ENCODE measurements at places on chromosomes 4 and X.

GRCh38 chr4:139958739-139959098 is 195.3 kb downstream of the MAML3 start:
- no peak for DNase-seq

GRCh38 chr4:23631255-23631950 is 258.4 kb downstream of the PPARGC1A start:
- no peak for DNase-seq

- no peak for DNase-seq
Measured at GRCh38 chr4:184329235-184329634, 111.6 kb upstream of the ENPP6 start.

DNA sequence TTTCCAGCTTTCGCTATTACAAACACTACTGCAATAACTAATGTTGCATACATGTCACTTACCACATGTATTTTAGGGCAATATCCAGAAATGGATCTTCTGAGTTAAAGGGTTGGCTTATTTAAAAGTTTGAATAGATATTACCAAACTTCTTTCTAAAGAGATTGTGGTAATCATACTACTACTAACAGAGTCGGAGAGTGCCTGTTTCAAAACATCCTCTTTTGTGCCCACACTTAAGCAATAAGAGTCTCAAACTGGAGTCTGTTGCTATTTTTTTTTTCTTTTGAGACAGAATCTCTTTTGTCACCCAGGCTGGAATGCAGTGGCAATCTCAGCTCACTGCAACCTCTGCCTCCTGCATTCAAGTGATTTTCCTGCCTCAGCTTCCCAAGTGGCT is 35.8 kb downstream of the FGFBP1 start:
- DNase-seq: no peak

DNA sequence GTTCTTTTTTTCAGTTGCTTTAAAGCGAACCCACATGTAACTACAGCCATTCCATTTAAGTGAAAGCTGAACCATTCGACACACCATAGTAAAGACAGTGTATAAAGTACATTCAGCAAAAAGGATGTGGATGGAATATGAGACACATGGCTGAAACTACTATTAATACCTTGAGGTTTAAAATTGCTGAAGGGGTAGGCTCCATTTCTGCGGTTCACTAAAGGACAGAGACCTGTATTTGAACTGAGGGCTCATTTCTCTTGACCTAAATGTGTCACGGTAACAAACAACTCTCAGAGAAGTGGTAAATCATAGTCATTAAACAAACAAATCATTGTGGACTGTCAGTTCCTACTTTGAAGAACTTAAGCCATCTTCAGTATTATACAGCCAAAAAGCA is 1085.6 kb upstream of the TENM3 start:
- no peak for DNase-seq

DNA sequence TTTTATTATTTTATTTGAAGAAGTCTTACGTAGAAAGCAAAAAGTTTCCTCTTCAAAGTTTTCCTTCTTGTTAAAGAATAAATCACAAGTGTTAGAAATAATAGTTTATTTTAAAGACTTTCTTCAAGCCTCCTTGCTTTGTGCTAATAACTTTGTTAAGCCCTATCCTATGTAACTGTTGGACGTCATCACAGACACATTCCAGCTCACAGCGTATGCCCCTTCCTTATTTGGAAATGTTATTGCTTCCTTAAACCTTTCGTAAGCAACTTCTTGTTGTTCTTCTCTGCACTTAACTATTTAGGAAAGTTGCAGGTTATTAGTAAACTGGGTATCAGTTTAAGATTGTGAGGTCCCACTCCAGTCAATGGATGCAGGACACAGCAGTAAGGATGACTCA is 7.6 kb upstream of the SRD5A3 start:
- no peak for DNase-seq

GRCh38 chr4:185896817-185897488 is 85.0 kb upstream of the SORBS2 start:
- no peak for DNase-seq
